ENCODE measurements at places on chromosomes 4 and X.

DNA sequence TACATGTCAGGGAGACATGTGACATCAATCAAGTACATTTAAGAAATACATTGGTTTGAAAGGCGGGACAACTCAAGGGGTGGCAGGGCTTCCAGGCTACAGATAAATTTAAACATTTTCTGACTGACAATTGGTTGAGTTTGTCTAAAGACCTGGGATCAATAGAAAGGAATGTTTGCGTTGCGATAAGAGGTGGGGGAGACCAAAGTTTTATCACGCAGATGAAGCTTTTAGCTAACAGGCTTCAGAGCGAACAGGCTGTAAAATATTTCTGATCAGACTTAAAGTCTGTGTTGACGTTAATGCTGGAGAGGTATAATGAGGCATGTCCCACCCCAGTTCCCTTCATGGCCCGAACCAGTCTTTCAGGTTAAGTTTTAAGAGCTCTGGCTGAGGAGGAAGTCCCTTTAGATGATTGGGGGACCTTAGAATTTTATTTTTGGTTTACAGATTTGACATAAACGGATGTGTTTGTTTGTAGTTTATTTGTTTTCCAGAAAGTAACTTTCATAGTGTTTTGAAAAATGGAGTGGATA lies 346.7 kb upstream of the RASGEF1B start:
- no peak for DNase-seq

GRCh38 chr4:56655627-56656345 lies 25.3 kb downstream of the HOPX start:
- no peak for DNase-seq

DNA sequence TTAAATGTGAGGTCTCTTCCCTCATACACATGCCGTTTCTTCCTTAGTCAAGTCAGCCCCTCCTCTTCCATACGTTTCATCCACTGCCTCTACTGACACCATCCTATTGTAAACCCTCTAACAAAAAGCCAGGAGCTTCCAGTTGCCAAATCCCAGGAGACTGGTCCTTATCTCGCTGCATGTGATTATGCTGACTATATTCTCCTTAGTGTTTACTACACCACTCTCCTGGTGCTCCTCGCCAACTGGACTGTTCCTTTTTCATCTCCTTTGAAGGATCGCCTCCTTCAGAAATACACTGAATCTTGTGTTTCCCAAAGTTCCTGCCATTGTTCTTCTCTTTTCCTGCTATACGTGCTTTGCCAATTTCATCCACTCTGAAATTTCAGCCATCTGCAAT lies 27.7 kb downstream of the MAML3 start:
- no peak for DNase-seq

DNA sequence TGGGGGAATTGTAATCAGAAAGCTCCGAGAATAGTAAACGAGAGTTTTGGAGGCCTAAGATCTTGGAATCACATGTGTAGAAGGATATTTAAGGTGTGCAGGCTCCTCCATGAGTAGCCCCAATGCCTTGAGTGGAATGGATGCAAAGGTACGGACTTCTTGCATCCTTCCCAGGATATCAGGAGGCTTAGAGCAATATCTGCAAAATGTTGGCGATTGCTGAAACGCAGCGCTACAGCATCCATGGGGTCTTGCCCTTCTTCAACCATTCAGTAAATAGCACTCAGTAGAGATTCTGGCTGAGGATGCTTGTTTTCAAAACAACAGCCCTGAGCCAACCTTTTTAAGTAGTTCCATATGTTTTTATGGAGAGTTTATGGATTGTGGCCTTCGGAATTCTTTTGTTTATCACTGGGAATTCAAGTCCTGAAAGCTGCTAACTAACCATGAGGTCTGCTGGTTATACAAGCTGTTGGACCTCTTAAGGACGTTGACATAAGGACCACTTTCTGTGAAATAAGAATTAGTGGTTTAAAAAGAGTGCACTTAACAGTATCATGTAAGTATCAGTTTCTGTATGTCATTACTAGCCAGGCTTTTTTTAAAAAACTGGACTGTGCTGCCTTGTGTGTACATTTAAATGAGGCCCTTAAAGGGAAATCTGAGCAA lies 228.8 kb upstream of the PGRMC2 start:
- peak; percentile 16 for DNase-seq

DNA sequence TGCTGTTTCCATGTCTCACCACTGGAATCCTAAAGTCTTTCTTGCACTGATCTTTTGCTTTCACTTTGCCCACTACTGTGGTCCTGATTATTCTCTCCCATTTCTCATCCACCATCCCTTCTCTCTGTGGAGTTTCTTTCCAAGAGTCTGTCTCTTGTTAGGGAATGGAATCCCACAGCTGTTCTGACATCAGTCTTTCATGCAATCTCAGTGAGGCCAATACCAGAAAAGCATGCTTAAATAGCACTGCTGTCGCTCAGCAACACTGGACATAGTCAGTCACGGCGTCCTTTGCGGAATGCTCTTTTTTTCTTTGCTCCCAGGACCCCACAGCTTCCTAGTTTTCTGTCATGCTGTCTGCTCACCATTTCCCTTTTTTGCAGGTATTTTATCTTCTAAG lies 20.1 kb downstream of the SLITRK4 start:
- no peak for DNase-seq

DNA sequence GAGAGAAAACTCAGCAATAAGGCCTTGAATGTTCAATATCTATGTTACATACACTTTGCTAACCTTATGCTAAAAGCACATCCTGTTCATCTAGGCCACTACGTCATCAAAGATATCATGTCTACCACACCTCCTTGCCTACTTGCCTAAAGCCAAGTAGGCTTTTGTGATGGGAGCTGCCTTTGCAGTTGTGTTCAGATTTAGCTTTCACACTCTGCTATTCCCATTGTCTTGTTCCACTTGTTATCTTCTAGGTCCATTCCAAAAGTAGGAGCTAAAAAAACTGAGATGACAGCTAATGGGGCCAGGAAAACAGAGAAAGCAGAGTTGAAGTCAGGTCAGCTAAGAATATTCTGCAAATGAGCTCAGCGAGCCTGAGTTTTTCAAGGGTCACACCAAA lies 153.6 kb upstream of the EDNRA start:
- no peak for DNase-seq

- no peak for DNase-seq
Observed at GRCh38 chrX:68438575-68438974, 5.3 kb upstream of the OPHN1 start.

GRCh38 chrX:1507511-1508463 lies 29.2 kb downstream of the P2RY8 start:
- DNase-seq: no peak

DNA sequence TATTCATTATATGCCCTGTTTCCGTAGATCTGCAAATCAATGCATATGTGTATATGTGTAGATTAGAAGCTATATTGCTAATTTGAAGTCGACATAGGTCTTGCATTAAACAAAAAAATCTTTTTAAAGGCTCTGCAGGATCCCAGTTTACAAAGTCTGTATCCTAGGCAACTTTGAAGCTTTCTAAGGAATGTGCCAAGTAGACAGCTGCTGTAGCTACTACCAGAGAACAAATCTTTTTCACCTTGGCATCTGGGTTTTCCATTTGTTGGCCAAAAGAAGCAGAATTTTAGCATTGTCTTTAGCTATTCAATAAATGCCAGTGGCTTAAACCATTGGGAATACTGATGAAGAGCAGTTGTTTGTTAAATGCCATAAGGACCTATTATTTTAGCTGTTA lies 88.0 kb downstream of the NAA11 start:
- DNase-seq: no peak

- peak; percentile 2 for DNase-seq
Observed at GRCh38 chrX:12372111-12372510, 233.8 kb downstream of the FRMPD4 start.

GRCh38 chrX:1182211-1182610 lies 30.2 kb downstream of the CRLF2 start:
- no peak for DNase-seq

- DNase-seq: peak; percentile 49
Observed at GRCh38 chrX:47644557-47645091, 5.7 kb downstream of the ELK1 start.

DNA sequence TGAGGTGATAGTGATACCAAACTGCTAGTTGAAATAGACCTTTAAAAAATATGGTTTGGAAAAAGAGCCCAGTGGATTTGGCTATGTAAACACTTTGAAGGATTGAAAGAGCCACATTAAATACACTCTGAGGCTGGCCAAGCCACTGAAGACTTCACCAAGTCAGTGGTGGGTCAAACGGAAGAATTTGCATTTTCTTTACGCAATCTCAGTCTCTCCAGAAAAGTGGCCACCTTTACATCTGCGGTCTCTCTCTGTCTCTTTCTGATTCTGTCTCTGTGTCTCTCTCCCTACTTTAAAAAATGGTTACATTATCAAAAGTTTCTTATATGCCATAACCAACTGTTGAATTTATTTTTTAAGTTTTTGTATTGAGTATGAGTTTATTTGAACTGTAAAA lies 651.2 kb upstream of the PITX2 start:
- peak; percentile 17 for DNase-seq

DNA sequence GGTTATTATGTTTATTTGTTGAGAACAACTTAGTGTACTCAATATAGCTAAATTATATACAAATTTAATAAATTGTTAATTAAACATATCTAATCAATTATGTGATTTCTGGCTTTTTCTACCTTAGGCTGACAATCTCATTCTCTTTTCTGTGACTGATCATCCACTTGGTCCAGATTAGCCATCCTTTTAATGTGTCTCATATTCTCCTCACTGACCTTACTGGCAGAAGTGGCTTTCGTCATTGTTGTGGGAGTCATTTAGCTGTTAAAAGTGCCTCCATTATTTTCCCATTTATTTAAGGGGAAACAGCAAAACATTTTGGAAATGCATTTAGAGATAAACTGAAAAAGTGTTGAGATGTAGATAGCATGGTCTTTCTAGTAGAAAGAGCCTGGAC lies 172.2 kb downstream of the CCSER1 start:
- no peak for DNase-seq

GRCh38 chrX:154317391-154317995 lies 21.9 kb downstream of the TKTL1 start:
- DNase-seq: peak; percentile 19

All from iris pigment epithelial cell (primary cell).